DMS79 treated with DMSO at 0.1 percent for 48 hours (cell line): ENCODE measurements at places on chromosomes 12 and 14.
A peak's percentile ranks its signal among the peaks of the same experiment; 100 is the strongest.

GRCh38 chr12:28035500-28035899, 63.0 kb upstream of the PTHLH start:
- DNase-seq: no peak

GRCh38 chr12:86193931-86194330, 62.3 kb downstream of the MGAT4C start:
- no peak for DNase-seq

DNA sequence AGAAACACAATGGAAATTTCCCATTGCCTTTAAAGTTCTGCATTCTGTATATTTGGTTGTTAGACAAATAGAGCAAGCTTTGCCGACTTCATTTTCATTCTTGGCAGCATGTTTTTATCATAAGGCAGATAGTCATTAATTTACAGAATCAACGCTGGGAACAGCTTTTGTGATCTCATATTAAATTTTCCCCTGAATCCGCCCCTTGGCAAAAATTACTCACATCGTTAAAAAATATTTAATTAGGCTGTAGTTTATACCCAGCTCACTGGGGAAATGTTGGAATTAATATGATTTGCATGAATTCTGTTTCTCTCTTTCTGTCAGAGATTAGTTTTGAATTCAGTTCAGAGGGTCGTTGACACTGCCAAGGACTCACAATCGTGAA, 297.6 kb downstream of the EGLN3 start:
- no peak for DNase-seq

DNA sequence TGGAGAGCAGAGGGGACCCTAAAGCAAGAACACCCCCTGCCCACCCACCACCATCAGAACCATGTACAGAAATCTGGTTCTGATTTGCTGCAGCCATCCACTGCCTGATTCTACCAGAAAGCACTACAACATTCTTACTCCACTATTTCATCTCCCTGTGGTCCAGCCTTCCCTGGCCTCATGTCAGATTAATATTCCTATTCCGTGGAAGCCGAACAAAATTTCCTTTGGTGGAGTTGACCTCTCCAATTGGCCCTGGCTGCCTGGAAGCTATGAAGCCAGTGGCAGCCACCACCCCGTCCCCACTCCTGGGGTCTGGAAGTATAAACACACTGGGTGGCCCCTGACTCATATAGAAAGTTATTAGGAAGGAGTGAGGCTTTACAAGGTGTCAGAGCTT, 60.2 kb downstream of the ANO2 start:
- no peak for DNase-seq

- no peak for DNase-seq
These were observed 581.2 kb downstream of the LRFN5 start for GRCh38 chr14:42187846-42188245.

- no peak for DNase-seq
These were observed 169.5 kb upstream of the EGLN3 start for GRCh38 chr14:34120185-34120977.

DNA sequence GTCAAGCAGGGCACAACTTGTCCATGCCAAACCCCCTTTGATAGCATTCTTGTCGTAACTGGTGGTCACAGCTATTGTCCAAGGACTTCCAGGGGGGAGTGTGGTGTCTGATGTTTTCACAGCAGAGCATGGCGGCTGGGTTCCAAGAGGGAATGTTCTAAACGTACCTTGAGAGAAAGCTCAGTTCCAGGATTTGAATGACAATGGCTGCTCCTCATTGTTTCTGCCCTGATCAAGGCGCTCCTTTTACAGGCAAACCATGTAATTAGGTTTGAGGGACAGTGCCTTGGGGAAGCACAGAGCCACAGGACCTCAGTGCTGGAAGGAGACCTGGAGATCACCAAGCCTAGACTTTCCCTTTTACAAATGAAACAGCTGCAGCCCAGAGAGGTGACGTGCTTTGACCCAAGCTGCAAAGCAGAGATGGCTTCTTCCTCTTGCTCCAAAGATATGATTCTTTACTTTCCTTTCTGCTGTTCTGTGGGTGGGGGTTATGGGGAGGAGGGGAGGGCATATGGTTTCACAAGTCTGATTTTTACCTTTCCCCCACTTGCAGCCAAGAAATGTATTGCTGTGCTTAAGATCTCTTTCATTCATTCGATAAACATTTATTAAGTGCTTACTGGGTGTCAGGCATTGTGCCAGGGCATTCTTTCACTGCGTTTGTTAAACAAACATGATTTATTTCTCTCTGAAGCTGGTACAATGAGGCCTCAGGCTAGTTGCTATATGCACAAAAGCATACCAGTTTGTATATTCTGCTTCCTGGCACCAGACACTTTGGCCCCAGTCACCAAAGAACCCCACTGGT, 172.8 kb downstream of the KTN1 start:
- DNase-seq: peak; percentile 97

GRCh38 chr12:105775343-105775742, 363.4 kb downstream of the NUAK1 start:
- peak; percentile 51 for DNase-seq
